ENCODE measurements at places on chromosomes 4 and X.

GRCh38 chr4:56505269-56506130, at the start of gene ARL9:
Gene ARL9 (plus strand): TSS chr4:56505791. CDS start chr4:56505863, 72 bp downstream.
- DNase-seq, result no peak

DNA sequence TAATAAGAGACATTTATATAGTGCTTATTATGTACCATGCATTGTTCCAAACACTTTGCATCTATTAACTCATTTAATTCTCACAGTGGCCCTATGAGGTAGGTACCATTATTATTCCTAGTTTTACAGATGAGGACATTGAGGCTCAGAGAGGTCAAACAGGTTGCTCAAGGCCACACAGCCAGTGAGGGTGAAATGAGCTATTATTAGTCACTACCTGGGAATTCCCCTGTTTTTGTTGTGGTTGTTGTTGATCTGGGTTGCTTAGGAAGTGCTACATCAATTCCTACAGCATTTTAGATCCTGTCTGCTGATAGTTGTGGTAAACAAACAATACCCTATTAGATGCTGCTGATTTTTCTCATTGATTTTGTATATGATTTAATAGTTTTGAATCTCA, 41.2 kb downstream of the APLN start:
- no peak for DNase-seq

- no peak for DNase-seq
These were observed 257.3 kb upstream of the EDNRA start for GRCh38 chr4:147223576-147223975.

DNA sequence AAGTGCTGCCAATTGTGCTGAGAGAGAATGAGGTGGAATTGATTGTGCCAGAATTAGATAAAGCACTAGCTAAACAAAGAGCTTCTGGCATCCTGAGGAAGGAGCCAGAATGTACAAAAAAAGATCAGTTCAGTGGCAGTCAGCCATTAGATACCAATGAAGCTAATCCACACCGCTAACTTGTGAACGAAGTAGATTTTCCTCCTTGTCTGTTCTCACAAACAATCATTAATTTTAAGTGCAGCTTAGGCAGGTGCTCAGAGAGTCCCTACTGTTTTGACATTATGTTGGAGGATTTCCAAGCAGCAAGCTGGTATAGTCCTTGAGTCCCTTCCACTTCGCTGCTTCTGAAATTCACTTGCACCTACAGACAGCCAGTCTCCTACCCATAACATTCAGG, 617.4 kb downstream of the CENPC start:
- DNase-seq, result no peak

- no peak for DNase-seq
These were observed 273.2 kb upstream of the EMCN start for GRCh38 chr4:100790836-100791615.

GRCh38 chrX:1480082-1480785, 27.5 kb upstream of the ASMTL start:
- no peak for DNase-seq

DNA sequence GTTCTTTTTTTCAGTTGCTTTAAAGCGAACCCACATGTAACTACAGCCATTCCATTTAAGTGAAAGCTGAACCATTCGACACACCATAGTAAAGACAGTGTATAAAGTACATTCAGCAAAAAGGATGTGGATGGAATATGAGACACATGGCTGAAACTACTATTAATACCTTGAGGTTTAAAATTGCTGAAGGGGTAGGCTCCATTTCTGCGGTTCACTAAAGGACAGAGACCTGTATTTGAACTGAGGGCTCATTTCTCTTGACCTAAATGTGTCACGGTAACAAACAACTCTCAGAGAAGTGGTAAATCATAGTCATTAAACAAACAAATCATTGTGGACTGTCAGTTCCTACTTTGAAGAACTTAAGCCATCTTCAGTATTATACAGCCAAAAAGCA, 1085.6 kb upstream of the TENM3 start:
- DNase-seq, result no peak

DNA sequence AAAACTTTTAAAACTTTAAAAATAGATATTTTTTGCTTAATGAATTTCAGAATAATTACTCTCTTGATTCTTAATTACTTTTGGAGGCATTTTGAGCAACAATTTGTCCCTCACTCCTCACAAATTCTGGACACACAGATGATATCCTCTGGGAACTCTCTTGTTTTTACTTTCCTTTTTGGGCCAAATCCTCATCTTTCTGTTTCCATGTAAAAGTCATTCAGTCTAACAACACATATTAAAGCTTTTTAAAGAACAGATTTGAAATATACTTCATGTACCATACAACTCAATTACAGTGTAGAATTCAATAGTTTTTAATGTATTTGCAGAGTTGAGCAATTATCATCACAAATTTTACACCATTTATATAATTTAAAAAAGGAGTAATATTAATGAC, 983.1 kb downstream of the STIM2 start:
- no peak for DNase-seq

- DNase-seq, result no peak
These were observed 144.0 kb upstream of the PJA1 start for GRCh38 chrX:69309074-69309792.

DNA sequence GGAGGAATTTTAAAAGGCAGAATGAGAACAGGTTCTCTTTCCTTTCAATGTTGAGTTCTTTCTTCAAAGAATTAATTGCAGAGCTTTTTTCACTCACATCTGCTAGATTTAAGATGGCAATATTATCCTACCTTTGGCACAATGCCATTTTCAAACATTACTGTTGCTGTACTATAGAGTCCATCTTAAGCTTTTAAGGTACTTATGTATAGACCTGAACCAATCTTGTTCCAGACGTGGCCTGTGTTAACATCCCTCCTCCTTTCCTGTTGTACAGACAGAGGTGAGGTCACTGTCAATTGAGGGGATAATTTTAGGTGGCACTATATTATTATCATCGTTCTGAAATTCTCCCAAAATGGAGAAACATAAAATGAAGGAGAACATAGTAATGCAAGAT, 53.0 kb upstream of the MYOZ2 start:
- DNase-seq, result no peak

DNA sequence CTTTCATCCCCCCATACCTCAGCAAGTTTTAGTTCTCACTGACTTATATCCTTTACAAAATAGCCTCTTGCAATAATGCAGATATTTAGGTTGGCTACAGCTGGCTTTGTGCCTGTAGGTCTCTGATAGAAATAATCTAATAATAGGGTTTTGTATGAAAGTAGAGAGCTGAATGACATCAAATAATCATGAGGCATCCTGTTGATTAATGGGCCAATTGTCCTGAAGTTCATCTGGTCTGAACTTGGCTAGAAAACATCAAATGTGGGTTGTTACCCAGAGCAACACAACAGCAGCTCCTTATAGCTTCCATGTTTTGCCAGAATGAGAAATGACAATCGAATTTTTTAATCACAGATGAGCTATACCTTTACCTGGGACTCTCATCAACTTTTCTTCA, 19.2 kb upstream of the LHFPL1 start:
- DNase-seq, result no peak

- no peak for DNase-seq
These were observed 8.0 kb upstream of the ODAPH start for GRCh38 chr4:75547647-75548387.

DNA sequence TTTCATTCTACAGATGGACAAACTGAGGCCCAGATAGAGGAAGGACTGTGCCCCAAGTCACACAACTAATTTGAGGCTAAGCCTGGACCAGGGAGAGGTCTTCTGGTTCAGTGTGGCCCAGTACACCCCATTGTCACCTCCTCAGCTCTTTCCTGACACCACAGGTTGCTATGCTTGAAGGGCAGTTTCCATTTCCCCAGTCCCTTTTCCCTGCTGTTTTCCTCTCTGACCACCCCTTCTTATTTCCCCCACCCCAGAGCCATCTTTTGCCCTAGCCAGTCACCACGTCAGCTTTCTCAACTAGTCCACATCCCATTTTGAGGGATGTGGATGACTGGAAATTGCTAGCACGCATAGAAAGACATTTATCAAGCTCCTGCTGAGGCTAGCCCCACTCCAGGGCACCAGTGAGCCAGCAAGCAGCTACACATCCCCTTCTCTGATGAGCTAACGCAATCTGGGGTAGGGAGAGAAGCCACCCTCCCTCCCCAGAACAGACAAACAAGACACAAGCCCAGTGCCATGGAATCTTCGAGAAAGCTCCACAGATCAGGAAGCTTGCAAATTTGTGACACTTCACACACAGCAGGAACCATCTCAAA, 1.3 kb downstream of the GABRE start:
- DNase-seq, result no peak

- no peak for DNase-seq
These were observed 3.3 kb upstream of the SH3RF1 start for GRCh38 chr4:169274033-169274432.

DNA sequence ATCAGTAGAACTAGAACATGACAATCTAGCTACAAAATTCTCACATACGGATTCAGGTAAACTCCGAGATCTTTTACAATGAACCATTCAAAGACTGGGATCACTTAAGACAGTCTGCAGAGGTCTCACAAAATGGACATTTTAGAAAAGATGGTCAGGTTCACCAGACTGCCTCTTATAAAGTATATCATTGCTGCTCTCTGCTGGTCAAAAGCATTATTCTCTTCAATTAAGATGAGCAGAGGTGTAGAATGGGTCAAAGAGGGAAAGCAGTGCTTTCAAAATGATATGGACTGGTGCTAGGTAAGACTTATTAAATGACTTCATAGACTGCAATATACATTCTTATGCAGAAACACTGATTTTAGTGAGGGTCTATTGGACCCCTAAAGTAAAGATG, 434.7 kb downstream of the PACRGL start:
- DNase-seq, result no peak

GRCh38 chr4:181581983-181582382, 661.2 kb upstream of the TENM3 start:
- DNase-seq, result no peak

DNA sequence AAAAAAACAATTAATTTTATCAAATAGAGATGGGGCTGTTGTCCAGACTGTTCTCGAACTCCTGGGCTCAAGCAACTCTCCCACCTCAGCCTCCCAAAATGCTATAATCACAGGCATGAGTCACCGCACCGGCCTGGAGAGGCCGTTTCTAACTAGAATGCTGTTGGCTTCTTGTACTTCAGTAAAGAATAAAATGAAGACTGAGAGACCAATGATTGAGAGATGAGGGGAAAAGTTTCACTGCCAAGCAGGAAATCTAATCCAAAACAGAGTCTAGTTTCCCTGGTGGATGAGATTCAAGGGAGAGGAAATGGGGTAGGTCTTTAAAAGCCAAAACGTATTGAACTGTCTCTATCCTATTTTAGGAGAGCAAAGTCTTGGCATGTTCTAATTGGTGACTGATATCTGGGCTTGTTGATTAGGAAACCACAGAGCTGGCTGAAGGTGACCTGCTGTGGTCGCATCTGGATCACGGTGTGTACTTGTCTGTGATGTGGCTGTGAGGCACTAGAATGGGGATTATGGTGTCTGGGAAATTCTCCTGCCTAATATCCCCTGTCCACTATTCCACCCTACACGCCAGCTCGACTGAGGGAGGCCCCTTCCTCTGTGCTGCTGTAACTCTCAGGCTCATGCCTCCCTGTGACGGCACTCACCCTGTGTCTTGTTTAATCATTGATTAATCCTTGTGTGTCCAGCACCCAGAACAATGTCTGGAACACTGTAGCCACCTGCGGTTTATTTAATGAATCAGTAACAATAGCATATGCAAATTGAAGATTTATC, 15.0 kb upstream of the TRIM2 start:
- no peak for DNase-seq

DNA sequence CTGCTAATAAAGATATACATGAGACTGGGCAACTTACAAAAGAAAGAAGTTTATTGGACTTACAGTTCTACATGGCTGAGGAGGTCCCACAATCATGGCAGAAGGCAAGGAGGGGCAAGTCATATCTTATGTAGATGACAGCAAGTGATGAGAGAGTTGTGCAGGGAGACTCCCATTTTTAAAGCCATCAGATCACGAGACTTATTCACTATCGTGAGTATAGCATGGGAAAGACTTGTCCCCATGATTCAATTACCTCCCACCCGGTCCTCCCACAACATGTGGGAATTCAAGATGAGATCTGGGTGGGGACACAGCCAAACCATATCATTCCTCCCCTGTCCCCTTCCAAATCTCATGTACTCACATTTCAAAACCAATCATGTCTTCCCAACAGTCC, 50.9 kb upstream of the GRID2 start:
- no peak for DNase-seq

- no peak for DNase-seq
These were observed 282.9 kb downstream of the USP46 start for GRCh38 chr4:52376132-52376704.

DNA sequence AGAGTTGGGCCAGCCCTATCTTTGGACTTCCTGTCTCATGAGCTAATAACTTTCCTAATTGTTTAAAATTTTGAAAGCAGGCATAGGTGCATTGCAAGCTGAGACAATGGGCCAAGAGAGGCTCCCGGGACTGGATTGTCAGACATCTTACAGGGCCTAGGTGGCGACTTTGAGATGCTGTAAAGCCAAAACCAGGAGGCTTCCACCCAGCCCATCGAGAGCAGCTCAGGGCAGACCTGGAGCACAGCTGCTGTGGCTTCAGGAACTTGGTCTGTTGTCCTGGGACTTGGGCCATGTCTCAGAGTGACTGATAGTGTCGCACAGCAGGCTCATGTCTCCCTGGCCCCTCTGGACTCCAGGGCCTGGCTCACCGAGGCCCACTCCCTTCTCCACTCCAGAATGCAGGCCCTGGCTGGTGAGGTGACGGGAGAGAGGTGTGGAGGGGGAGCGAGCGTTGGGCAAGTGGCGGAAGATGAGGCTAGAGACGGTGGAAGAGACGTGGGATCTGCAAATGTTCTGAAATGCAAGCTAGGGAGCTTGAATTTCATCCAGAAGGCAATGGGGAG, 24.1 kb upstream of the MTM1 start:
- no peak for DNase-seq

DNA sequence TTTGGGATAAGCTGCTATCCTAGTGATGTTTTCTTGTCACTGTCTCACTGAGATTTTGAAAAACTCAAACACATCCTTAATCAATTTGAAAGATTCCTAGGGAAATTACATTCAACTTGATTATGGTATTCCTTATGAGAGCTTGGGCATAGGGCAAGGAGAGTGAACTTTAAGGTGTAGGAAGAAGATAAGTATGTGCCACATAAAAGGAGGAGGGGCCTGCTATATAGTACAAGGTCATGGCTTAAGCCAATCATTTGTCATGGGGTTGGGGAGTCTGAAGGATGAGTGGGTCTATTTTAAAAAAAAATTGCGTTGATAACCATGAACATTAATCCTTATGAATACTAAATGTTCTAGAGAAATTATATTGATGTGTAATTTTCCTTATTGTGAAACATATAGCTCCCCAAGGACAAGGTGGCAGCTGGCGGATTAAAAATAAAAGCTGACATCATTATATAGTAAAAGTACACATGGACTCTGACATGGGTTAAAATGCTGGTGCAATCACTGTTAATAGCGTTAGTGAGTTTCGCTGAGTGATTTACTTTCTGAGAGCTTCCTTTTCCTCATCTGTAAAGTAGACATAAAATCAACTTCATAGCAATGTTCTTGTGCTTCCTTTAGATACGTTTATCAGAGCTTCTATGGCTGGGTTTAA, 17.4 kb downstream of the GALNT7 start:
- no peak for DNase-seq

- no peak for DNase-seq
These were observed 119.3 kb downstream of the ADAMTS3 start for GRCh38 chr4:72449705-72450104.

- DNase-seq, result no peak
These were observed 236.6 kb downstream of the TMA16 start for GRCh38 chr4:163731071-163731470.

GRCh38 chr4:1824746-1825145, 31.2 kb downstream of the LETM1 start:
- no peak for DNase-seq
